ENCODE measurements at places on chromosomes 2 and 18.

DNA sequence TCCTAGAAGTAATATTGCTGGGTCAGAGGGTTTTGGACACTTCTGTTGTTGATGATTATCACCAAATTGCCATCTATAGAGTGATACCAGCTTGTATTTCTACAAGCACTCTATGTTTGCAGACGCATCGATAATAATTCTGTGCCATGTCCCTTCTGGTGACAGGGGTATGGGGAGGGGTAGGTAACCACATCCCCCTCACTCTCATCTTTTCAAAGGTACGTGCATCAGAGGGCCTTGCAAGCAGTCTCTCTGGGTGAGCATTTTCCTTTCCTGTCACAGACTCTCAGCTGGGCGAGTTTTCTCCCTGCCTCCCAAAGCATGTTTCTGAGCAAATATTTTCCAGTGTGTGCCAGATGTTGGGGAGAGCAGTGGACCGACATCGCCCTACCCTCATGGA, 98.0 kb downstream of the SMAD7 start:
- H3K27ac ChIP-seq: no peak overlapping the region
- no peaks in the 10 kb centered on the region for H3K36me3 ChIP-seq
- H3K4me1 ChIP-seq: peaks cover 20% of the 10 kb centered on the region
- no peak overlapping the region for H3K4me3 ChIP-seq
- H3K27me3 ChIP-seq: no peaks in the 10 kb centered on the region

GRCh38 chr2:72292433-72292832, 144.8 kb upstream of the CYP26B1 start:
- no peak for DNase-seq
- H3K4me3 ChIP-seq: no peak overlapping the region
- no peaks in the 10 kb centered on the region for H3K27me3 ChIP-seq
- H3K27ac ChIP-seq: no peak overlapping the region
- no peaks in the 10 kb centered on the region for H3K4me1 ChIP-seq

- H3K4me3 ChIP-seq: no peak overlapping the region
- DNase-seq: no peak
- H3K36me3 ChIP-seq: no peaks in the 10 kb centered on the region
- no peaks in the 10 kb centered on the region for H3K27me3 ChIP-seq
- H3K4me1 ChIP-seq: no peaks in the 10 kb centered on the region
These were observed 234.1 kb downstream of the FHOD3 start for GRCh38 chr18:36531636-36532035.

- H3K27ac ChIP-seq: no peak overlapping the region
- H3K36me3 ChIP-seq: no peaks in the 10 kb centered on the region
- H3K4me1 ChIP-seq: peaks cover 20% of the 10 kb centered on the region
- H3K4me3 ChIP-seq: no peak overlapping the region
These were observed 14.1 kb upstream of the HOXD1 start for GRCh38 chr2:176174382-176174823.

GRCh38 chr2:84776011-84776410, 104.9 kb downstream of the TRABD2A start:
- H3K36me3 ChIP-seq: no peaks in the 10 kb centered on the region
- no peak overlapping the region for H3K27ac ChIP-seq
- no peaks in the 10 kb centered on the region for H3K4me1 ChIP-seq
- no peak overlapping the region for H3K4me3 ChIP-seq
- no peak for DNase-seq

- no peaks in the 10 kb centered on the region for H3K4me1 ChIP-seq
- no peak overlapping the region for H3K4me3 ChIP-seq
These were observed 300.1 kb downstream of the TDRD15 start for GRCh38 chr2:21423854-21424253.

DNA sequence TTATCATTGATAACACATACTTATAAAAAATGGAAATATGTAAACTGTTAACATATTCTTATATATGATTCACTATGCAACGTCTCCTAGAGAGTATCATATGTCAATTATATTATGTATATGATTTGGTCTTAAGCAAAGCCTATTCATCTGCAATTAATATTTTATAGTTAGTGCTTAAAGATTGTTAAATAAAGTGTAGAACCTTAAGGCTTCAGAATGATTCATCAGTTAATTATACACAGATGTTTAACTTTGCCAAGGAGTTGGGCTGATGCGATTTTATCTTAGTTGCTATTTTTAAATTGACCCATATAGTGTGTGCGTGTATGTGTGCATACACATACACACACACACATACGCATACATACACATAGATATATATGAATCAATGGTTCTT, 323.1 kb downstream of the RBM43 start:
- no peak overlapping the region for H3K4me3 ChIP-seq
- H3K27me3 ChIP-seq: no peaks in the 10 kb centered on the region
- H3K4me1 ChIP-seq: 0 out of 2 replicates have a peak, but pooled peaks cover 2% of the 10 kb centered on the region
- DNase-seq: no peak

GRCh38 chr2:177211576-177212105, 953 bp upstream of the HNRNPA3 start:
- peaks cover 4% of the 10 kb centered on the region for H3K4me1 ChIP-seq
- no peaks in the 10 kb centered on the region for H3K27me3 ChIP-seq
- no peak for DNase-seq
- H3K36me3 ChIP-seq: peaks cover 13% of the 10 kb centered on the region
- peak overlapping the region; percentile 97 for H3K27ac ChIP-seq
- peak overlapping the region; percentile 60 for H3K4me3 ChIP-seq

Data from H1 (cell line).